ENCODE measurements at places on chromosomes 5 and 9.

- no peak for DNase-seq
These were observed 59.1 kb downstream of the FGF1 start for GRCh38 chr5:142626786-142627185.

DNA sequence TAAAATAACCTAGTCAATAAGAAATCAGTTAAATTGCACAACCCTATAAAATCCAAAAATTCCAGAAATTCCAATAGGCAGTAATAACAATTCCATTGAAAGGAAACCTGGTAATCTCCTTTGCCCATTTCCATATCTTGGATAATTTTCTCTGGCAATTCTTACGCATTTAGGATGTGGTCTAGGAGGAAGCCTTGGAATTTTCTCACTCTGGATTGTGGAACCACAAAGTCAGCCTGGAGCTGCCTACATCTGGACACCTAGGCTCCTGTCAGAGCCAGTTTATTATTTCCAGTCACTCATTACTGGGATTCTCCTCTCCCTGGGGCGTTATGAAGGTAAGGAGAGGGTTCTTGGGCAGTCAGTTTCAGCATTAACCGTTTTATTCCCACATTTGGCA is 40.3 kb upstream of the GNE start:
- DNase-seq: no peak

- DNase-seq: no peak
These were observed 117.1 kb upstream of the WWC1 start for GRCh38 chr5:168174376-168174775.

DNA sequence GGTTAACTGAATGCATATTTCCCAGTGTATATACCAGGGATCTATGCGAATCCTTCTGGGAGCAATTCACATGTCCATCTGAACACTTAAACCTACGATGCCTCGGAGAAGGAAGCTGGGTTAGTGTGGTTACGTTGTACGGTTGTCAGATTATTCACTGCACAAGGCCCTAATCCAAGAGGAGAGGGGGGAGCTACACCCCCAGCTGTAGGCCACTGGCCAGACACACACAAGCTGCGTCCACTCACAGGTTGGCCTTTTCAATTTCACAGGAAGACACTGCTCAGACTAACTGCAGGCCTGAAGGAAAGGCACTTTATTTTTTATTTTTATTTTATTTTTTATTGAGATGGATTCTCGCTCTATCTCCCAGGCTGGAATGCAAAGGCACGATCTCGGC is 184.5 kb upstream of the GNA14 start:
- DNase-seq: no peak

DNA sequence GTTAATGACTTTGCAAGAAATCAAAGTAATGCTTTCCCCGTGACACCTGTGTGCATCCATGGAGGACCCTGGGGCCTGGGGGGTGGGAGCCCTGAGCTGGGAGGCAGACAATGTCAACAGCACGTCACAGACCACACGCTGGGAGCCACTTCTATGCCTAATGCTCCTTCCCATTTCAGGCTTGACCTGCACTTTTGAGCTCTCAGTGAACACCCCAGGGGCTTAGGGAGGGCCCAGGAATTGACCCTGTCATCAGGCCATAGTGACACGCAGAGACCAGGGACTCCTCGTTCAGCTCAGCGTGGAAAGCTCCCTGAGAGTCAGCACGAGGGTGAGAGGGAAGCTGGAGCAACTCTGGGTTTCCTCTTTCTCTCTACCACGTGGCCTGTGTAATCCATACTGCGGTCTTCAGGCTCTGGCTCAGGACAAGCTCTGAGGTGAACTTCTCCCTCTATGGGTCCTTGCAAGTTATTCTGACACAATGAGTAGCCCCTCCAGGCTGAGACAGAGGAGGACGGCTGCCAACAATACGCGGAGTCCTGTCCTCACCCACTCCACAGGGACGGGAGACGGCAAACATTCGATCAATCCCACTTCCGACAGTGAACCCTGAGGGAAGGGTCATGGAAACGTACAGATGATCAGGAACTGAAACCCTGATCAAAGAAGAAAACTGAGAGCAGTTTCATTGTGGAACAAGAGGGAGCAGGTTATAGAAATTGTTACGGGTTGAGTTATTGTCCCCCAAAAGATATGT is 130.8 kb upstream of the IRX4 start:
- DNase-seq: no peak

- no peak for DNase-seq
These were observed 54.4 kb downstream of the GNAQ start for GRCh38 chr9:77977210-77977611.

- DNase-seq: peak; percentile 28
These were observed 57.9 kb upstream of the IER5L start for GRCh38 chr9:129235931-129236331.

- DNase-seq: no peak
These were observed 2.7 kb downstream of the SLIT3 start for GRCh38 chr5:169298193-169298592.

DNA sequence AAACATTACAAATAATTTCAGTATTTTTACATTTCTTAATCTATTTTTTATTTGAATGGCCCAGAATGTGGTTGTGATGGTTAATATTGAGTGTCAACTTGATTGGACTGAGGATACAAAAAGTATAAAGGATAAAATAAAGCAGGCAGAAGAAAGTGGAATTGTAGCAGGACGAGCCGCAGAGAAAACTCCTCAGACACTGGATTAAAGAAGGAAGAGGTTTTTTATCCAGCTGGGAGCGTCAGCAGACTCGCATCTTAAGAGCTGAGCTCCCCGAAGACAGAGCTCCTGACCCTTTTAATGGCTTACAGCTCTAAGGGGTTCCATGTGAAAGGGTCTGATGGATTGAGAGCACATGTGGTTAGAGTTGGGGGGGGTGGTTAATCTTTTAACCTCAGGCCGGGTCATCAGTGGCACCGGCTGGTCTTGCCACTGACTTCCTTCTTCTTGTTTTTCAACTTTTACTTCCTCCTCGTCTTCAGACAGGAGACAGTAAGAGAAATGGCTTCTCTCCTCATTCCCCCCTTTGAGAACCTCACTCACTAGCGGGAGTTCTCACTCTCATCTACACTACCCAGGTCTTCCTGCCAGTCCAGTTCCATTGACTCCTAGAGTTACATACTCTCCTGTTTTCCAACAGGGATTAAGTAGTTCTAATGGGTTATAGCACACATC is 80.0 kb downstream of the TMEM161B start:
- DNase-seq: no peak

- no peak for DNase-seq
These were observed 12.7 kb upstream of the THG1L start for GRCh38 chr5:157718519-157718918.

- DNase-seq: no peak
These were observed 14.7 kb downstream of the IL31RA start for GRCh38 chr5:55865831-55866230.

DNA sequence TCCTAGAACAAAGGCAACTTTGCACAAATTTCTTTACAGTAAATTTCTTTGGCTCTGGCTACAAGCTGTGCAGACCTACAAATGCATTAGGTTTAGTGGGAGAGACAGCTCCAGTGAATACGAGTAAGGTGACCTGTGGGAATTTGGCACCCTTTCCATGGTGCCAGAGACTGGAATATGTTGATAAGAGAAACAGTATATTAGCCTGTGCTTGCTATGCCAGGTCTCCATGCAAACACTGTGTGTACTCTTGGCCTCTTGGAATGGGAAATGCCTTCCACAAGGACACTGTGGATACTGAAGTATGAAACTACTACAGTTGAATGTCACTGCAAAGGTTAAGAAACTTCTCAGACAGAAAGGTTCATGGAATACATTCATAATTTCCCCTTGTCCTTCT is 458.5 kb downstream of the IRX1 start:
- DNase-seq: no peak

- no peak for DNase-seq
These were observed 305.0 kb downstream of the RAB3C start for GRCh38 chr5:58887721-58888409.

- no peak for DNase-seq
These were observed 2.4 kb downstream of the ZNF483 start for GRCh38 chr9:111527347-111527746.

DNA sequence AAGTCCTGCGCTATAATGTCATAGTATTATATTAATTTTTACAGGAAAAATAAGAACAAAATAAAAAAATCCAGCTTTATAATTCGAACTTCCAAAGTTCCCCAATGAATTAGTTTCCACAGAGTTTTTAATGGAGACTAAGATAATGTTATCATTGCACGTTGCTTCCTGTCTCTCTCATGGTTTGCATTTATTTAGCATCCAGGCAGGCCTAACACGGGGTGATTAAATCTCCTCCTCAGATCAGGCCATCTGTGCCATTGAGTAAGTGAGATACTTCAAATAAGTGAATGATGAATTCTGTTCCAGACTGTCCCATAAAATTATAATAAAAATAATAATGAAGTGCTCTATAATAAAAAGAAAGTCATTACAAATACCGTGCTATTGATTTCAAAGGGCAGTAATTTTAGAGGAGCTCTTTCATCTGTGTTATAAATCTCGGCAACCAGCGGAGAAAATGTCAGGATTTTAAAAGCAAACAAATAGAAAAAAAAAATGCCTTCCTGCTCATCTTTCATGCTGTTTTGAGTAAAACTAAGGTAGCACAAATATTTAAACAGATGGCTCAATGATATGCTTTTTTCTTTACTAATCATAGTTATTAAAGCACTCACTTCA is 570.6 kb upstream of the ZNF608 start:
- DNase-seq: no peak

GRCh38 chr9:91873637-91874051 is 76.4 kb downstream of the ROR2 start:
- no peak for DNase-seq

GRCh38 chr5:51651476-51651875 is 268.2 kb downstream of the ISL1 start:
- no peak for DNase-seq

GRCh38 chr9:87137718-87138117 is 190.4 kb upstream of the GAS1 start:
- DNase-seq: no peak

DNA sequence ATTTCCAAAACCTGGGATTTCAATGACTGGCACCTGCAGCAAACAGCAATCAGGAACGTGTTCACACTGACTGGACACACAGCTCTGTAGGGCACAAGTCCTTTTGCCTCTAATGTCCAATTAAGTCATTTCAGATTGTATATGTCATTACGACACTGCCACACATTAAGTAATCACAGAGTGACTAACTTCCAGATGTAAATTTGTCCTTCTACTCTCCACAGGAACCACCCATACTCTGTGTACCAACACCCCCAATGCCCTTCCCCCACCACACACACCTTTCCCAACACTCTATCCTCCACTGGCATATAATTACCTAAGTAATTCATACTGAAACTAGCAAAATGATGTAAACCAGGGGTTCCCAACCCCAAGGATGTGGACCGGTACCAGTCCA is 30.5 kb downstream of the LARS1 start:
- DNase-seq: no peak

- DNase-seq: no peak
These were observed 236.4 kb downstream of the CAAP1 start for GRCh38 chr9:26656003-26656870.

DNA sequence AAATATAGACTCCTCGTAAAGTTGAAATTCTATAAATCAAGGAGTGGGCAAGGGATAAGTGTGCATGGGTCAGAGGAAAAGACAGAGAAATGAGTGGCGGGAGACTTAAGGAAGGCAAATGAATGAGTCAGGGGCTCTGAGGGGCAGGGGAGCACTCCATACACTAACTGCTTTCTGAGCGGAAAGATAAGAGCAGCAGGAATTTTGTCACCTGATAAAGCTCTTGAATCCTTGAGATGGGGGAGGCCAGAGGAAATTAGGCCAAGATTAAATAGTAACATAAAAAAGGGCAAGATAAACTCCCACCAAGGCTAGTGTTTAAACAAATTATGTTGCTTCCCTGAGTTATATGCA is 191.0 kb upstream of the S1PR3 start:
- DNase-seq: no peak

GRCh38 chr9:127838375-127839078 is 15.9 kb downstream of the ENG start:
- DNase-seq: no peak

- no peak for DNase-seq
These were observed 21.5 kb downstream of the SNCAIP start for GRCh38 chr5:122333564-122333963.

DNA sequence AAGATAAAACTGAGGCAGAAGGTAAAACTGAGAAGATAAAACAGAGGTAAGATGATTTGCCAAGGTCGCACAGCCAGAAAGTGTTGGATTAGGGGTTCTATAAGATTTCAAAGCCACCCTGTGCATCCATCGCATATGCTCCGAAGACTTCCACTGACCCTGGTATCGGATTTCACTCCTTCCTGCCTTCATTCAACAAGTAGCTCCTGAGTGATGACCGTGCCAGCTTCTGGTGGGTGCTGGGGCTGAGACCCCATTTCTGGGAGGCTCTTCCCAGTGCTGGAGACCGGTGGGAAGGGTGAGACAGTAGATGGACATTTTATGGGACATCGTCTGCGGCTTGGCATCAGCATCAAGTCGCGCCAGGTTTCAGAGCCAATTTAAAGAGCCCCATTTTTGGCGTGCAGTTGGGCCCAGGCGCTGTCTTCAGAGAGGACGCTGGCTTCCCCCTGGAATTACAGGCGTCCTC is 53.7 kb upstream of the DAB2IP start:
- DNase-seq: no peak

DNA sequence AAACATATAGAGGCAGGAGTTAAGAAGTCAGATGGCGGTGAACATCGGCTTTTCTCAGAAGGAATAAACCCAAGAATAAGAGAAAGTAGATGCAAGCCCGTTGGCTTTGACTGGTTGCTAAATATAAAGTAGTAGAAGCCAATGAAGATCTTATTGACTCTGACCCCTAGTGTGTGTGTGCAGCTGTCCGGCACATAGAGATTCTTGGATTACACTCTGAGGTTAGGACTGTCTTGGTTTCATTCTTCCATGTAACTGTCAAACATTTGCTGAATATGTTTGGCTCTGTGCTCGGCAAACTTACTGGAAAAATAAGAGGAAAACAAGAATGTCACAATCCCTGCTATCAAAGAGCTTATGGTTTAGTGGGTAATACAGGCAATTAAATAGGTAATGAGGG is 54.9 kb downstream of the ASTN2 start:
- no peak for DNase-seq

- no peak for DNase-seq
These were observed 1.6 kb downstream of the SLC22A4 start for GRCh38 chr5:132295505-132296411.
